Stomach (tissue), 19 donors: ENCODE measurements at places on chromosomes 4 and X. TPM values are rescaled to one million over a fixed set of nuclear protein-coding genes. Genes with fewer than 3 reads are reported as not detected.

The CASP3 gene
- 17.9 TPM for total RNA-seq

GRCh38 chr4:77453911-77454310 is 151.7 kb upstream of the CXCL13 start:
- no peak overlapping the region for H3K4me3 ChIP-seq
- DNase-seq: no peak
- no peaks in the 10 kb centered on the region for H3K27me3 ChIP-seq
- H3K36me3 ChIP-seq: no peaks in the 10 kb centered on the region
- H3K27ac ChIP-seq: no peak overlapping the region

The RS1 gene
- not detected for total RNA-seq

GRCh38 chr4:27270435-27270834 is 409.8 kb downstream of the STIM2 start:
- no peaks in the 10 kb centered on the region for H3K36me3 ChIP-seq
- no peaks in the 10 kb centered on the region for H3K27me3 ChIP-seq
- DNase-seq: no peak
- H3K4me1 ChIP-seq: no peaks in the 10 kb centered on the region
- H3K4me3 ChIP-seq: no peak overlapping the region
- H3K27ac ChIP-seq: no peak overlapping the region

DNA sequence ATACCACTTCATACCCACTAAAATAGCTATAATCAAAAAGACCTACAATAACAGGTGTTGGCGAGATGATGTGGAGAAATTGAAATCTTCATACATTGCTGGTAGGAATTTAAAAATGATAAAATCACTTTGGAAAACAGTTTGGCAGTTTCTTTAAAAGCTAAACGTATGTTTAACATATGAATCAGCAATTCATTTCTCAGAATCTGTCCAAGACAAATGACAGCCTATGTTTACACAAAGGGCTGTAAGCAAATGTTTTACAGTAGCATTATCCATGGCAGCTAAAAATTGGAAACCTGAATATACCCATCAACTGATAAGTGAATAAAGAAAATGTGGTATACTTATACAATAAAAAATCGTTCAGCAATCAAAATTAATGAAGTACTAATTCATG is 33.0 kb upstream of the ABCG2 start:
- DNase-seq: no peak
- no peak overlapping the region for H3K4me3 ChIP-seq
- H3K27me3 ChIP-seq: no peaks in the 10 kb centered on the region

The LYAR gene
- 8.1 TPM for total RNA-seq

The TMPRSS11D gene
- total RNA-seq: not detected

The OCIAD1 gene
- total RNA-seq: 138 TPM

DNA sequence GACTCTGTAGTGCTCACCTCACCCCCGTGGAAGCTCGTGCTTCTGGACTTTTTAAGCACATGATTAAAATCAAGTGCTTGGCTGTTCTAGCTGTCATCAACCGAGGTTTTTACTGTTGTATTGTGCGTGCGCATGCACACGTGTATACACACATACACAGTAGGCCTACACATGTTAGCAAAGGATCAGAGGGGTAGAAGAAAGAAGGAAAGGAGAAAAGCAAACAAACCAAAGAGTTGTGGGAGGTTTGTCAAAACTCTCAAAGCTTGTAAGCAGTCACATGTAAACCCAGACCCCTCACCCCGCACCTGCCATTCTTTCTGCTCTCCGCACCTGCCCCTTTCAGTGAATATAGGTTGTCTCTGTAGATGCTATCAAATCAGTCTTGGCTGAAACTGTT is 311.8 kb downstream of the HS3ST1 start:
- H3K27ac ChIP-seq: no peak overlapping the region
- H3K4me1 ChIP-seq: no peaks in the 10 kb centered on the region
- H3K4me3 ChIP-seq: no peak overlapping the region
- H3K27me3 ChIP-seq: no peaks in the 10 kb centered on the region
- no peaks in the 10 kb centered on the region for H3K36me3 ChIP-seq

DNA sequence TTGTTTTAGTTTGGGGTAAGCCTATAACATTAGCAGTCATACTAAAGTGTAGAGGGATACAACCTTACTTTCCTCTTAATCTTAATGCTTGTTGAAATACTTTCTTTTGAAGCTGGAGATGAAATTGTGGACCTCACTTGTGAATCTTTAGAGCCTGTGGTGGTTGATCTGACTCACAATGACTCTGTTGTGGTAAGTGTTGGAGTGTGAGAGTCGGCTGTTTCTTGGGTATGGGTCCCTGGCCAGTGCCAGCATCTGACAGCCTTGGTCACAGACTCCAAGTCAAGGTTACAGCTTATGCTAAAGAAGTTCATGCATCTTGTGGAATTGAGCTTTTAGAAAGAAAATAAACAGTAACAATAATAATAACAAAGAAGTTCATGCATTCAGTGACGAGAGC is 31.6 kb downstream of the RNF4 start:
- H3K27me3 ChIP-seq: no peaks in the 10 kb centered on the region
- peaks cover 47% of the 10 kb centered on the region for H3K36me3 ChIP-seq
- H3K4me3 ChIP-seq: no peak overlapping the region
- DNase-seq: no peak
- H3K4me1 ChIP-seq: peaks cover 19% of the 10 kb centered on the region
- H3K27ac ChIP-seq: no peak overlapping the region

- H3K4me1 ChIP-seq: peaks cover 3% of the 10 kb centered on the region
- H3K27me3 ChIP-seq: no peaks in the 10 kb centered on the region
- no peak overlapping the region for H3K27ac ChIP-seq
Measured at GRCh38 chr4:159770401-159770800, 667.5 kb downstream of the RAPGEF2 start.

GRCh38 chrX:56995271-56995994 is at the start of gene SPIN3:
Gene SPIN3, minus strand, starts transcription at chrX:56995541. Its CDS starts 594 bp downstream, at chrX:56994947.
- no peaks in the 10 kb centered on the region for H3K27me3 ChIP-seq
- peak within 1 kb of the TSS; percentile 68 for H3K27ac ChIP-seq
- no peaks in the 10 kb centered on the region for H3K36me3 ChIP-seq
- H3K4me3 ChIP-seq: peak within 1 kb of the TSS; percentile 62
- H3K4me1 ChIP-seq: peaks cover 4% of the 10 kb centered on the region
- peak; percentile 94 for DNase-seq

- H3K27ac ChIP-seq: no peak overlapping the region
- no peaks in the 10 kb centered on the region for H3K4me1 ChIP-seq
- DNase-seq: no peak
- no peaks in the 10 kb centered on the region for H3K36me3 ChIP-seq
- H3K4me3 ChIP-seq: no peak overlapping the region
Measured at GRCh38 chr4:122577189-122577553, 43.7 kb downstream of the IL21 start.

GRCh38 chr4:25845841-25846653 is 16.7 kb downstream of the SEL1L3 start:
- H3K4me1 ChIP-seq: peaks cover 32% of the 10 kb centered on the region
- peaks cover 24% of the 10 kb centered on the region for H3K36me3 ChIP-seq
- no peak for DNase-seq
- H3K27me3 ChIP-seq: no peaks in the 10 kb centered on the region

The AMOT gene
- total RNA-seq: 8.5 TPM

DNA sequence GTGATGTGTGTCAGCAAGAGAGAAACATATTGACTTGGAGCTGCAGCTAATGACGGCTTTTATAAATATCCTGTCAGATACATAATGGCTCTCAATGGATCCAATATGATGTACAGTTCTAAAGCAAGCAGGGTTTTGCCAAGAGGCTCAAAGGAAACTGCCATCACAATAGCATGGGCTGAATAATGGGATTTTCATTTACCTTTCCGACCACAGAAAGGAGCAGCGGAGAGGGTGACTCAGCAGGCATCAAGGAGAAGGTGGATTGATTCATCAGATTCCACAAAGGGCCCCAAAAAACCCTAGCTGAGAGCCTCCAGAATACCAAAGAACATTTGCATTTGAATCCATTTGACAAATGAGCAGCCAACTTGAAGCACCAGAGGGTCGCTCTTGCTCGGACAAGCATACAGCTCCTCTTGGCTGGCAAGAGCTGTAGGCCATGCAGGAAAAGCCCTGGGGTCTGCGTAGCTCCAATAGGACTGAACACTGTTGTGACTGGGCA is 355.7 kb upstream of the NOCT start:
- H3K4me1 ChIP-seq: no peaks in the 10 kb centered on the region
- H3K4me3 ChIP-seq: no peak overlapping the region
- no peak for DNase-seq
- H3K27ac ChIP-seq: no peak overlapping the region
- no peaks in the 10 kb centered on the region for H3K27me3 ChIP-seq
- no peaks in the 10 kb centered on the region for H3K36me3 ChIP-seq

GRCh38 chr4:38141808-38142500 is 181.8 kb downstream of the PTTG2 start:
- H3K4me1 ChIP-seq: peaks cover 13% of the 10 kb centered on the region
- peak overlapping the region; percentile 36 for H3K27ac ChIP-seq
- H3K27me3 ChIP-seq: no peaks in the 10 kb centered on the region
- H3K36me3 ChIP-seq: peaks cover 18% of the 10 kb centered on the region

The RBMXL3 gene
- not detected for total RNA-seq

The VSIG1 gene
- total RNA-seq: 402 TPM

The ANTXR2 gene
- total RNA-seq: 42.0 TPM

The SMS gene
- total RNA-seq: 65.3 TPM

- DNase-seq: no peak
- no peak overlapping the region for H3K27ac ChIP-seq
- H3K4me3 ChIP-seq: no peak overlapping the region
- H3K4me1 ChIP-seq: no peaks in the 10 kb centered on the region
- H3K36me3 ChIP-seq: no peaks in the 10 kb centered on the region
Measured at GRCh38 chr4:83606898-83607297, 71.0 kb downstream of the GPAT3 start.

The SH3RF1 gene
- total RNA-seq: 21.4 TPM

DNA sequence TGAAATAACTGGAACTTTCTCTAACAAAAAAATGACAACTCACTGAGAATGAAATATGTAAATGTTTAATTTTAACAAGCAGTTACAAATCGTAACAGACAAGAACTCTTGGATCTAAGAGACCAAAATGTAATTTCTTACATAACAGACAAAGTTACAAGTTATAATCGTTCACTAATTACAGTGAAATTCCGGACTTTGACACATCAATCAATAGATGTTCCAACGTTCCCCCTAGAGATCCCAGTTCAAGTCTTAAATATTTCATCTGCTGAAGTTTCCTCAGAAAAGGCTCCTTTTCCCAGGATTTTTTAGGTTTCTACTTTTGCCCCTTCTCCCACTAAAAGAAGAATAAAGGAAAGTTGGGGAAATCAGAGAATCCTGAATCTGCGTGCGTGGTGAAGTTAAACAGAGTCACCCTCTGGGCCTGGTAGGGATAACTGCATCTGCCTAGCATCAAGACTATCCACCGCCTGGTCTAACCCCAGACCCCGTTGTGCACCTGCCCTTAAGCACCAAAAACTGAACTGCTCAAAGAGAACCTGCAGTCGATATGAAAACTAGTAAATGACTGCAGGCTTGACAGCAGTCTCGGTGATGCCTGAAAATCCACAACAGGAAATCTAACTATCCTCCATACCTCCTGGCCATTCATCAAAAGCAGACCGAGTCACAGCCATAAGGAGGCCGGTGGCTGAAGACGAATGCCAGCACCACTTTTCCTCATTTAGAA is 2.3 kb downstream of the IRF2 start:
- H3K4me1 ChIP-seq: peaks cover 71% of the 10 kb centered on the region
- H3K36me3 ChIP-seq: no peaks in the 10 kb centered on the region
- DNase-seq: no peak

- H3K4me3 ChIP-seq: no peak overlapping the region
- no peaks in the 10 kb centered on the region for H3K36me3 ChIP-seq
- no peak for DNase-seq
- no peaks in the 10 kb centered on the region for H3K4me1 ChIP-seq
- no peaks in the 10 kb centered on the region for H3K27me3 ChIP-seq
Measured at GRCh38 chr4:169337510-169337909, 66.8 kb upstream of the SH3RF1 start.

DNA sequence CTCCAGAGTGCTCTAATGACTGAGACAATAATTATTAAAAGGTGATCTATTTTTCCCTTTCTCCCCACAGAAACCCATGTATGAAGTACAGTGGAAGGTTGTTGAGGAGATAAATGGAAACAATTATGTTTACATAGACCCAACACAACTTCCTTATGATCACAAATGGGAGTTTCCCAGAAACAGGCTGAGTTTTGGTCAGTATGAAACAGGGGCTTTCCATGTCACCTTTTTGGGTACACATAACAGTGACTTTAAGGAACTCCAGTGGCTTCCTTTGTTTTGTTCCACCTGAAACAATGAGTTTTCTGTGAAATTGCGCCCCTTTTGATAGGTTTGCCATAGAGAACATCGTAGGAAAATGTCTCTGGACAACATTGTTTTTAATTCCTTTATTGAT is 69.6 kb downstream of the KIT start:
- H3K27ac ChIP-seq: no peak overlapping the region
- H3K27me3 ChIP-seq: no peaks in the 10 kb centered on the region
- H3K4me3 ChIP-seq: no peak overlapping the region
- H3K36me3 ChIP-seq: no peaks in the 10 kb centered on the region

DNA sequence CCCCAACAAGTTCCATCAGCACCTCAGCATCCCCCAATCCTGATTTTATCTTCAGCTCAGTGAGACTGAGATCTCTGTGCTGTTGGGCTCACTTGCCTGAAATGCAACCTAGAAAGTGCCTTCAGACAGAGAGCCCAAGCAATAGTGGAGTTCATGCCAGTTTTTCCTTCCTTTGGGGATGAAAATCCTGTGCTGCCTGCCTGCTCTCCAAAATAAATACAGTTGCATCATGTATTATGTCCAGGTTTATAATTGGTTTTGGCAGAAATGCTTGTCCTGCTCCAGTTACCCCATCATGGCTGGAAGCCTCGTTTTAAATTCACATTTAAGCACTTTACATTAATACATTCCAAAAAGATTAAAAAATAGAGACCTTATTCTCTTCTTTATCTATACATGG is 1865.5 kb upstream of the TENM3 start:
- no peak for DNase-seq
- no peak overlapping the region for H3K4me3 ChIP-seq
- H3K27me3 ChIP-seq: no peaks in the 10 kb centered on the region
- H3K36me3 ChIP-seq: no peaks in the 10 kb centered on the region

GRCh38 chr4:56191534-56191933 is 195.8 kb downstream of the AASDH start:
- no peak overlapping the region for H3K27ac ChIP-seq
- H3K4me1 ChIP-seq: no peaks in the 10 kb centered on the region
- no peak for DNase-seq
- H3K27me3 ChIP-seq: no peaks in the 10 kb centered on the region

GRCh38 chr4:40662962-40663604 is 33.4 kb upstream of the RBM47 start:
- no peaks in the 10 kb centered on the region for H3K36me3 ChIP-seq
- H3K27ac ChIP-seq: no peak overlapping the region
- H3K4me1 ChIP-seq: peaks cover 5% of the 10 kb centered on the region
- no peaks in the 10 kb centered on the region for H3K27me3 ChIP-seq

- no peak overlapping the region for H3K4me3 ChIP-seq
- H3K27ac ChIP-seq: no peak overlapping the region
- no peak for DNase-seq
- H3K27me3 ChIP-seq: no peaks in the 10 kb centered on the region
- no peaks in the 10 kb centered on the region for H3K4me1 ChIP-seq
Measured at GRCh38 chr4:140969296-140969695, 164.0 kb downstream of the RNF150 start.

DNA sequence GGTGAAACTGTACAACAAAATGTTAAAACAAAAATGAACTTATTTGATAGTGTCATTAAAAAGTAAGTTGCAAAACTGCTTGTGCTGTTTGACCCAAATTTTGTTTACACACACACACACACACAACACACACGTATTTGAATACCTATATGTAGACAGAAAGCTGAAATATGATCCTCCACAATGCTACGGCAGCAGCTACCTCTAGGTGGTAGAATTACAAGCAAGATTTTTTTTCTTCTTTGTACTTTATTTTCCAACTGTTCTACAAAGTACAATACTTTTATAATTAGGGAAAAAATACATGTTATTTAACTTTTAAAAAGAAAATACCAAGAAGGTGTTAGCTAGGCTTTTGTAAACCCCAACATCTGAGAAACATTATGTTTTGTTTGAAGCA is 1.2 kb downstream of the CYTL1 start:
- no peak for DNase-seq
- H3K27me3 ChIP-seq: peaks cover 43% of the 10 kb centered on the region
- H3K4me1 ChIP-seq: no peaks in the 10 kb centered on the region
- H3K4me3 ChIP-seq: no peak overlapping the region
